Stimulated activated CD8-positive, alpha-beta memory T cell treated with anti-CD3 and anti-CD28 coated beads, Interleukin-15, amount 100 ng/mL, for 1 hour (primary cell): ENCODE measurements at places on chromosomes 4 and X.

- DNase-seq, result no peak
These were observed 394.9 kb upstream of the BOD1L1 start for GRCh38 chr4:14022456-14022855.

DNA sequence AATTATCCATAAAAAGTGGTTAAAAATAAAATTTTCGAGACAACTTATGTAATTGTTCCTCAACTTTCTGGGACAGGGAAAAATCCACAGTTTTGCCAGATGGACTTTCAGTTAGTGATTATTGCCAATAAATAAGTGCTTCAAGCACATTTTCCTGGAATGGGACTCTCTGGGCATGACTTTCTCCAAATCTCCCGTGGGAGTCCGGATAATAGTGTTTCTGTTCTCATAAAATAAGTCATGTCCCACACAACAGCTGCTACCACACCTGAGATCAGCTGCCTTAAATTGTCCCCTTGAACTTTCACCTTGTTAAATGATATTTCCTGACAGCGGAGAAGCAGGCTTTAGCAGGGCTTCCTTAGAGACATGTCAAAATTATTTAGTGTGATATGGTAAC is 133.4 kb upstream of the NAP1L5 start:
- no peak for DNase-seq

GRCh38 chrX:30577362-30577991 is at the start of gene TASL:
TASL (minus strand) TSS chrX:30577766; CDS start chrX:30560355, 17,411 bp downstream.
- DNase-seq, result no peak

DNA sequence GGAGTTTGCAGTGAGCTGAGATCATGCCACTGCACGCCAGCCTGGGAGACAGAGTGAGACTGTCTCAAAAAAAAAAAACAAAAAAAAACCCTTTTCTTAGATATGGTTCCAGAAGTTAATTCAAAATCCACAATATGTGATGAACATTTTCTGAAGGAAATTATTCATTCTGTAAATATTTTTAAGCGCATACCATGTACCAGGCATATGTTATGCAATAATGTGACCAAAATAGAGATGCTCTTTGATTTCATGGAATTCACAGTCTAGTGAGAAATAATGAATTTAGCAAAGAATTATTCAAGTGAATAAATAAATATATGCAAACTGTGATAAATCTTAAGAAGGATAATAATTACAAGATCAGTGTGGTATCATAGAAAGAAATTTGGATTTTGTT is 174.7 kb downstream of the GC start:
- DNase-seq, result no peak

DNA sequence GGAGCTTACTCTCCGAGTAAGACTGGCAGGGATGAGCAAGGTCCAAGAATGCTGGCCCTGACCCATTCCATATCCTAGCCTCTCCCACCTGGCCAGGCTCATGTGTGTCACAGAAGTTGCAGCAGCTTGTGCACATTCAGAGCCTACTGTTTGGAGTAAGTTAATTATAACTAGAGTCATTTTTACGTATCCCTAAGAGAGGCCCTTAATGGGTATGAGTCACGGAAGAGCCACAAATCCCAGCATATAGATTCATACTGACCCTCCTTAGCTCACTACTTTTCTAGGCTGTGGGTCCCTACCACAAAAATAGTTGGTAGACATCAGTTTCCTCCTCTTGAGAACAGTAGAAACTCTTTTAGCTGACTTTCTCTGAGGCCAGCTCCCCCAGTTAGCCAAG is 118.3 kb upstream of the FRG1 start:
- DNase-seq, result no peak

GRCh38 chr4:52126966-52127365 is 75.9 kb downstream of the SPATA18 start:
- no peak for DNase-seq
